Hematopoietic multipotent progenitor cell (in vitro differentiated cells): ENCODE measurements at places on chromosomes 7 and 10.

DNA sequence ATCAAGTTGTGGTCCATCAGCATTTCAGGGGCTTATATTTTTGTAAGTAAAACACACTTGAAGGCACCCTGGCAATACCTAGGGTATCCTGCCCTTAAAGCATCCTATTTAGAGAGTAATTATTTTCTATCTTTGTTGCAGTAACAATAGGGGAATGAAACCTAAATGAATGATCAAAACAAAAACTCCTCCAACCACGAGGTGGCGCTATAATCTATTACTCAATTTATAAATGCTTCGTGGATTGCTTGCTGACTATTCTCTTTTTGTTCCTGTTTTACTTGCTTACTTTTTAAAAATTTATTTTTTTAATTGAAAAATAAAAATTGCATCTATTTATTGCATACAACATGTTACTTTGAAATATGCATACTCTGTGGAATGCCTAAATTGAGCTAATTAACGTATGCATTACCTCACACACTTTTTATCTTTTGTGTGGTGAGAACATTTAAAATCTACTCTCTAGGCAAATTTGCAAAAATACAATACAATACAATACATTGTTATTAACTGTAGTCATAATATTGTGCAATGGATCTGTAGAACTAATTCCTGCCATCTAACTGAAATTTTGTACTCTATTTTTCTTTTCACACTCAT, 147.7 kb upstream of the BMPER start:
- DNase-seq = peak; percentile 37

GRCh38 chr7:122056977-122057376, 87.1 kb downstream of the AASS start:
- DNase-seq = no peak

- no peak for DNase-seq
Observed at GRCh38 chr7:139897422-139898090, 68.5 kb downstream of the TBXAS1 start.

GRCh38 chr7:159218170-159218569, 73.5 kb upstream of the VIPR2 start:
- no peak for DNase-seq

- no peak for DNase-seq
Observed at GRCh38 chr10:113666682-113667252, 2.9 kb upstream of the NRAP start.

GRCh38 chr10:28171468-28172222, 131.2 kb downstream of the MPP7 start:
- no peak for DNase-seq

DNA sequence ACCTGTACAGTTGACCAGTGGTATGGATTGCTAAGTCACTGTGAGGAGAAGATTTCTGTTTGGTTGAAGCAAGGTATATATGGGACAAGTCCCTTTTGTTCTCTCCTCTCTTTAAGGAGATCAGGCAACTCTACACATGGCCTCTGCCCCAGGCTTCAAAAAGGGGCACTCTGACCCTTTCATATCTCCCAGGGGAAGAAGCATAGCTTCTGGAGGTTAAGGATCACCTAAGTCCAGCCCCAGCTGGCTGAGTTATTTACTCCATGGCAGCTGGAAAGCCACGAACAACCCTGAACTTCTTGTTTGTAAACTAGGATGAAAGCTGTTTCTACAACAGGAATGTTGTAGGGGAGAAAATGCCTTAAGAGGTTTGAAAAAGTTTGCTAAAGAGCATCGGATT, 129.2 kb upstream of the FEZF1 start:
- no peak for DNase-seq

DNA sequence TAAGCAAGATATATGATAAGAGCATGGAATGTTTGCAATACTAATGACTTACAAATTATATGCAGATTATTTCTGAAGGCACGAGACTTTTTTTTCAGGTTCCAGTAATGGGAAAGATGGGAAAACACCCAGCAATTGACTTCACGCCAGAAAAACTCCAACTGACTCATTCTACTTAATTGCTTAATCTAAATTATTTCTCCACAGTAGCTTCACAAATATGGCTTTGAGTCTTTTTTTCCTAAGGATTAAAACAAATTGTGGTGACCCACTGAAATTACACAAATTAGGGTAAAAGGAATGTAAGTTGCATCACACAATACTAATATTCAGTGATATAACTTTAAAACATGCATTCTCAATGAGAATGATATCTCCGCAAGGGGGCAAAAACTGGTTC, 138.7 kb downstream of the GNAI1 start:
- DNase-seq = no peak

- no peak for DNase-seq
Observed at GRCh38 chr10:93872375-93873158, 21.2 kb upstream of the SLC35G1 start.

- DNase-seq = no peak
Observed at GRCh38 chr10:119693262-119693957, 32.4 kb upstream of the INPP5F start.

DNA sequence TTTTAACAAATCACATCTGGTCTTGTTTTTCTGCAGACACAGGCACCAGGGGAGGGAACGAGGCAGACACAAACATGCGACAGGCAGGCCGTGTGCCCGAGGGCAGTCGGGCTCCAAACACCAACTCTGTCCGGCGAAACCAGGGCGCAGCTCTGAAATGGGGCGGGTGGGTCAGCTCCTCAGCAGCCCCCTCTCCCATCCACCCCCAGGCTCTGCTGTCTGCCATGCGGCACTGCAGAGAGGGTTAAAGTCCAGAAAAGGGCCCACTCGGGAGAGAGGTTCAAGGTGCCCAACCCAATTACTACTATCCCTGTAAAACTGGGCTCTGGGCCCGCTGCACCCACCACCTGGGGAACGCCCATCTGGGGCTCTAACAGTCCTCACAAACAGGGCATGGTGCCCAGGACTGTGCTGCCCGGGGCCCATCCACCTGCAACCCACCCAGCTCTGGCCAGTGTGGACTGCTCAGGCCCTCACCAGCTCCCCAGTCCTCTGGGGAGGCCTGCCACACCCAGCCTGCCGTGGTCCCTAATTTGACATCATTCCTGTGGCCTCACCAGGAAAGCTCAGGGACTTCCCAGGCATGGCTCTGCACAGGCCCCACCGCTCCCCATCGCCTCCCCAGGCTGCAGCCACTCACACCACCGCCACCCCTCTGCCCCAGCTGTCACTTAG, 18.7 kb downstream of the YKT6 start:
- DNase-seq = no peak

GRCh38 chr10:24305551-24306506, 96.9 kb downstream of the KIAA1217 start:
- DNase-seq = no peak

- DNase-seq = no peak
Observed at GRCh38 chr10:48475943-48476278, 129.0 kb downstream of the ARHGAP22 start.

GRCh38 chr7:79199961-79200360, 253.5 kb downstream of the MAGI2 start:
- DNase-seq = no peak

GRCh38 chr7:92717993-92718716, 118.2 kb downstream of the CDK6 start:
- DNase-seq = peak; percentile 93

DNA sequence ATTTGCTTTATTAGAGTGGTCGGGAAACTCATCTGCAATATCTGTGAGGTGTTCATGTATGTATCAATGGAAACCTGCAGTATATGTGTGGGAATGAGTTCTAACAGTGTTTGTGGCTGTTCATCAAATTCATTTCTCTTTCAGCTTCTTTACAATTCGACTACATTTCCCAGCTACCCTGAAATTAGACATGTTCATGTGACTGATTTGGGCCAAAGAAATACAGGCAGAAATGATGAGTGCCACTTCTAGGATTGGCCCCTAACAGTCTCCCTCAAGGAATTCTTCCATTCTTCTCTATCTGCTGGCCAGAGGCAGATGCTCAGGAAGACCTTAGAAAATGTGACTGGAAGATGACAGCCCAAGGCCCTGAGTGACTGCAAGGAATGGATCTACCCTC, 114.8 kb upstream of the WAC start:
- DNase-seq = no peak

GRCh38 chr10:61784354-61785133, 117.0 kb upstream of the ARID5B start:
- no peak for DNase-seq

- no peak for DNase-seq
Observed at GRCh38 chr10:13949844-13950542, 363.2 kb downstream of the PRPF18 start.

GRCh38 chr10:128793726-128794655, 667.8 kb upstream of the MKI67 start:
- DNase-seq = no peak

- no peak for DNase-seq
Observed at GRCh38 chr10:121245754-121246153, 352.5 kb downstream of the FGFR2 start.

DNA sequence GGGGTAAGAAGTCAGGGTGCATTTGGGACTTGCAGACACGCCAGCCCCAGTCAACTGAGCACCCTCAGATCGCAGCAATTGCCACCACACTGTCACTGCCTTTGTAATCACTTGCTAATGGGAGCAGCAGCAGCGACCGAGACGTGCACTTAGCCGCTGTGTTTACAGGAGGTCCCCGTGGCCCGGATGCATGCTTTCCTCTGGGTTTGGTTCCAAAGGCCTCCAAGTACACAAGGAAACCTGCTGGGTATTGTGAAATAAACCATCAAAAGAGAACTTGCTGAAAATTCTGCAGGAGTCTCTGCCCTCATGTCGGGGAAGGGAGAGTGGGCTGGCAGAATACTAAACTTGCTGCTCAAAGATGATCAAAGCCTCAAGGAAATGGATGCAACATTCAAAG, 341.7 kb downstream of the DNAJB6 start:
- no peak for DNase-seq

- DNase-seq = no peak
Observed at GRCh38 chr10:88531392-88532052, 51.6 kb downstream of the RNLS start.

- no peak for DNase-seq
Observed at GRCh38 chr10:52517012-52517411, 202.9 kb downstream of the DKK1 start.

GRCh38 chr10:58963101-58963534, 213.3 kb upstream of the PHYHIPL start:
- DNase-seq = no peak

DNA sequence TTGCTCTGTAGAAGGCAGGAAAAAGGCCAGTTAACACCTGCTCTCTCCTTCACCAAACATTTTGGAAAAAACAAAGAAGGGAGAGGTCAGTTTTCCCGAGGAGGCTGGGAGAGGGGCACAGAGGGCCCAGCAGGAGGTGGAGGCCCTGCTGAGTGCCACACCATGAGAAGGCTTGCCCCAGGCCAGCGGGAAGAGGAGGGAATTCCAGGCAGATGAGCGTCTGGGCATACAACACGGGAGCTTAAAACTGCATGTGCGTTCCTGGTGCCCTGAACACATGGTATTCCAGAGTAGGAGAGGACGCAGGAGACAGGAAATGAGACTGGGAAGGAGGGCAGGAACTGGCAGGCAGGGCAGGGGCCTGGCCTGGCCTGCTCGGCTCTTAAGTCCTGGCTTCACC, 182.4 kb downstream of the CCDC3 start:
- no peak for DNase-seq

- no peak for DNase-seq
Observed at GRCh38 chr10:101032637-101033224, 1.7 kb downstream of the SFXN3 start.

GRCh38 chr10:26479766-26480492, 41.8 kb downstream of the APBB1IP start:
- DNase-seq = no peak

- peak; percentile 32 for DNase-seq
Observed at GRCh38 chr10:58513188-58514110, 777 bp downstream of the BICC1 start.

DNA sequence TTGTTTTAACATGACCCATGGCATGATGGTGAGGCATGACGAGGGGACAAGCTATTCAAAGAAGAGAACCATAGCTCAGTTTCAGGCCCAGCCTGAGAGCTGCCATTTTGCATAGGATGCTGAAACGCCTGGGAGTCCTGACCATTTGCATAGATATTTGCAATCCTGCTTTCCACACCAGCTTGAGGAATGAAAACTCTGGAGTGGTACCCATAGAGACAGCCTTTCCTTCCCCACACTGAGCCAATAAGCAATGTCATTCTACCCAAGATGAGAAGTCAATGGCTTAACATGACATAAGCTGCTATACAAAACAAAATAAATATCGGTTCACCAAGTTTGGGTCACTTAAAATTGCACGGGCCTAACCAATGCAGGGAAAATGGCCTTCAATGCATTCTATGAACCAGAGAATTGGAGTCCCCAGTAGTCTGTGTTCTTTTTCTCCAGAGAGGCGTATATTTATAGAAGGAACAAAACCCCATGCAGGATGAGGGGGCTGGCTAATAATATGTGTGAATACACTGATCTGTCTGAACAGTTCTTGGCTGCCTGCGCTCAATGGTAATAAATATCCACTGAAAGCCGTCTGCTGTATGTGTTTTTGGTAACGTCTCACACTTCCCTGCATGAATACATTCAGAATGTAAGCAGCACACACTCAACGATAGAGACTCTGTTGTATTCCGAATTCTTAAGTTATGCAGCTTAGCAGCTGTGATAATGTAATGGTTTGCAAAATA, 329.3 kb downstream of the FRMD4A start:
- no peak for DNase-seq

DNA sequence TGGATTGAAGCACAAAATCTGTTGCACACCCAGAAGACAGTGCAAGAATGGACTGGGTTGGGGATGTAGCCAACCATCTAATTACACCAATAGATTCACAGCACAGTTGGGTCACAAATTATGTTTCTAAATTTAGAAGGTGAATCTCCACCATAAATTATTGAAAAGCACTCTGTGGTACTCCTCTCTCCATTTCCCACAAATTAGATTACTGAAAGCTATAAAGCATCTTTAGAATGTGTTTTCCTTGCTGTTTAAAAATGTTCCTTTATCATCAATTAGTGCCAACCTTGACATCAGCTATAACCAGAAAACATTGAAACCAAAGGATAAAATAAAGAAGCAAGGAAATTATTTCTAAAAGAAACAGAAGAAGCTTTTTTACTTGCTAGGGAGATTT, 39.9 kb upstream of the HDAC9 start:
- no peak for DNase-seq

GRCh38 chr7:98869597-98870120, at the start of gene TMEM130:
TMEM130 (minus strand) TSS chr7:98870014; CDS start chr7:98869861, 153 bp downstream.
- DNase-seq = no peak

- no peak for DNase-seq
Observed at GRCh38 chr10:28842321-28842720, 165.0 kb downstream of the BAMBI start.

- peak; percentile 69 for DNase-seq
Observed at GRCh38 chr10:110138197-110138812, 69.1 kb upstream of the MXI1 start.
